ENCODE measurements at places on chromosomes 1 and 21.

DNA sequence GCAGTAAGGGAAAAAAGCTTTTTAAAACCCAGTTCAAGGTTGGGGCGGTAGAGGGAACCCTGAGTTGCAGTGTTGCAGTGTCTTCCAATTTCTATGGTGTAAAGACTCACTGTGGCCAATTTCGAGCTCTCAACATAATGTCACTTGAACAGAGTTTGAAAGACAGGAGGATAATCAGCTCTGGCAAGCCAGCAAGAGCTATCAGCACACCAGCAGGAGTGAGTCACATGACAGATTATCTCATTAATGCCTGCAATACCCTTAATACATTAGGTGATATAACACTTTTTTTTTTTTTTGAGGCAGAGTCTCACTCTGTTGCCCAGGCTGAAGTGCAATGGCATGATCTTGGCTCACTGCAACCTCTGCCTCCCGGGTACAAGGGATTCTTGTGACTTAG, 22.8 kb downstream of the SLC9C2 start:
- no peak for DNase-seq

DNA sequence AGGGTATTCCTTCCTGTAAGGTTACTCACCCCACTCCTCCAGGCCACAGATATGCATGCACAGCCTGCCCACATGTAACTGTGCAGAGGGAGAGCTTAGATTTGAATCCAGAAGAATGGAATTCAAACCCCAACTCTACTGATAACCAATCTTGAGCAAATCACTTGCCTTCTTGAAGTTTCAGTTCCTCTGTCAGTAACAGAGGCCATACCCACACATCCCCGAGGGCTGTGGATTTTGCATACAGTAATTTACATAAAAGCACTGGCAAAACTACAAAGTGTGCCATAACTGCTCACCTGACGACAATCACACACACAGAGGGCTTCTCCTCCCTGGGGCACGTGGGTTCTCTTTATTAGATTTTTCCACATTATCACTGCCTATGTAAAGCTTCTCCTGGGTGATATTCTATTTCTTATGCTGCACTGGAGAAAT, 18.6 kb downstream of the CD247 start:
- no peak for DNase-seq

DNA sequence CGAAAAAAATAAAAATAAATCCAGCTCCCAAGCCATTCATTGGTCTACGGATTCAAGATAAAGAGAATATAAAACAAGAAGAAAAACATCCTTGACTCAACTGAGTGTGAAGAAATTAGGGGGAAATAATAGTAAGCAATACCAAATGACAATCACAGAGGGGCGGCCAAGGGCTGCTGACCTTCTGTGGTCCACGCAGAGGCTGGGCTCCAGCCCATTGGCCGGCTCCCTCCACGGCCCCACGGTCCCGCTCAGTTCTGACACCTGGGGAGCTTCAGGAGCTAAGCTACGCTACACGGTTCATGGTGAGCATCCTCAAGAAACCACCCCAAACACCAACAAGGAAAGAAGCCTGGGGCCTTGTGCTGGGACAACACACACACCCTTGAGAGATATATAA, 400 bp upstream of the KRTAP10-12 start:
- no peak for DNase-seq

DNA sequence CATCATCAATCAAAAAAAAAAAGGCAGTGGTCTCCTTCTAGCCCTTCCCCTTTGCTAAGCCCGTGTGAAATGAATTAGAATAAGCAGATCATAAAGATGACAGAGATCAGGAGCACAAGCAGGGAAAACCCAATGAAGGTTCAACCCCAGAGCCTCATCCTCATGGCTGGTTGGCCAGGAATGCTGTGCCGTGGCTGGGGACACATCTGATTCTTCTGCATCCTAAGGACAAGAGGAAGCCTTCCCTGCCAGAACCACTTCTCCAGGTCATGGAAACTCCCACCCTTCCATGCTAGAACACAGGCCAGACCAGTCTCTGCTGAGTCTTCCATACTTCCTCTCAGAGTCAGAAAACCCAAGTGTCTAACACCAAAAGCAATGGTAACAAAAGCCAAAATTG, 81.1 kb downstream of the CSMD2 start:
- DNase-seq: no peak

DNA sequence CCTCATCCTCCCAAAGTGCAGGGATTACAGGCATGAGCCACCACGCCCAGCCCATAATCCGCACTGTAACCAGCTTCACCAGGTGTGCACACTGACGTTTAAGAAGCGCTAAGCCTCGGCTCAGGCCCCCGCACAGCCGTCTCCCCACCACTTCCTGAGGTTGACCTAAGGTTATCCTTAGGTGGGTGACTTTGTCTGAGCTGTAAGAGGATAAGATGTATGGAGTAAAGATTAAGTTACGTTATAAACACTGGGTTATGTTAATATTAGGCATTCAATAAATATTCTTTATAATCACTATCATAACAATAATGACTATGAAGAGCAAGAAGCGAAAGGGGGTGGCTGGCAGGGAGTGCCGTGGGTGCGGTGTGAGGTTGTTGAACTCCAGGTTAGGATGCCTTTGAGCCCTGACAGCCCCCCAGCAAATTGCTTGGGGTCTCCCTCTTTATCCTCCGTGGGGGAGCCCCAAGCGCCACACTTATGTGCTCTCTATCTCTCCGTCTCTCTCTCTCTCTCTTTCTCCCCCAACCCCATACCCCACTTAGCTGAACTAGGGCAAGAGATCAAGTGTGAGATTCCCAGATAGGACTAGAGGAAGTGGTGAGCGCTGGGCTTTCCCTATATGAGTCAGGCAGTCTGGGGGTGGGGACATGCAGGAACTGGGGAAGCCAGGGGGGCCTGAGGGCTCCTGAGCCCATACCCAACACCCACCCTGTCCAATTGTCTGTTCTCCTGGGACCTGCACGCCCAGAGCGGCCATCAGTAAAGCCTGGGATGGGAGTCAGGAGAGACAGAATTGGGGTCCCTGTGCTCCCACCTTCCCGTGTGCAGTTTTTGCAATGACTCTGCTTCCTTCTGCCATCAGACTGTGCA, 7.6 kb downstream of the EFHD2 start:
- DNase-seq: peak; percentile 72

DNA sequence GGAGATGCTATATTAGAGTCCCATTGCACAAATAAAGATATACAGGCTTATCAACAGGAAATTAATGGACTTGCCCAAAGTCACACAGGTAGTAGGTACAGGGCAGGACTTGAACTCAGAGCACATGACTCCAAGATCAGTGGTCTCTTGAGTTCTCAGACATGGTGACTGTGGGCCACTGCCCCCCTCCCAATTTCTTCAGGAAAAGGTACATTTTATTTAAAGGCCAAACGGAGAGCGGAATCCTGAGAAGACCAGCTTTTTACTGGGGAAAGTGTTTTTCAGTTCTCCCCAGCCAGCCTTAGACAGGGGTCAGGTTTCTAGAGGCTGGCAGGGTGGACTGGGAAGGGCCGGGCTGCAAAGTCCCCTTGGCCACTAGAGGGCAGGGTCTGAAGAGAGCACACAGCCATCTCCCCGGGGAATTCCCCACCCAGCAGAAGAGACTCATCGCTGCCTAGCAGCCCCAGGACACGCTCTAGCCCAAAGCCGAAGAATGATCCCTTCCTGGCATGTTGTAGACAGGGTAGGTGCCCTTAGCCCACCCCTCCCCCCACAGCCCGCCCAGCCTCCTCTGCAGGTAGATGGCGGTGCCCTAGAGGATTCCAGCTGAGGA, 29.7 kb downstream of the ACP6 start:
- peak; percentile 58 for DNase-seq

GRCh38 chr1:81186261-81186660, 614.5 kb upstream of the ADGRL2 start:
- no peak for DNase-seq

DNA sequence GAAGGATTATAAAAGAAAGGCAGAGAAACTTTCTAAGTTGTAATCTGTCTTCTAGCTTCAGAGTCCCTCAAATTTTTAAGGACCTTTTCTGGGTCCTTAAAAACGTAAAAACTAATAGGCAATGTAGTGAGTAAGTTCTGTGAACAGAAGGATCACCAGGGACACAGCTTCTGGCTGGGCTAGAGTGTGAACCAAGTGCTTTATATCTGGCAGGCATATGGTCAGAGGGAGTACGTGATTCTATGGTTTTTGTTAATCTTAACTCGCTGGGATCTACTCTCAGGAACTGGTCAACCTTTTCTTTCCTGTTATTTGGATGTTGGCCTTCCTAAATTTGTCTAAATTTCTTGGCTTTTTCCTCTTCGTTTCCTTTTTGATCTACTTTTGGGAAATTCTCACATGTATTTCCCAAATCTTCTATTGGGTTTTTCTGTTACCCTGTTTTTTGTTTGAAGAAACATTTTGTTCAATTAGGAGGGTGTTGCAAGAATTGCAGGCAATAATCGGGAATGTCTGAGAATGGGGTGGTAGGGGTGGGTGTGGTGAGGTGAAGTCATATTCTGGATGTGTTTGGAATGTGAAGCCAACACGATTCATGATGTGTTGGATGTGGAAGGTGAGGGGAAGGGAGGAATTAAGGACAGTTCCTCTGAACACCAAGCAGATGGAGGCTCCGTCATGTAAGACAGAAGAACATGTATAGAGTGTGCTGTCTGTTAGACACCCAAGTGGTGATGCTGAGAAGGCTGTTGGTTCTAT, 193.2 kb downstream of the FMN2 start:
- no peak for DNase-seq

DNA sequence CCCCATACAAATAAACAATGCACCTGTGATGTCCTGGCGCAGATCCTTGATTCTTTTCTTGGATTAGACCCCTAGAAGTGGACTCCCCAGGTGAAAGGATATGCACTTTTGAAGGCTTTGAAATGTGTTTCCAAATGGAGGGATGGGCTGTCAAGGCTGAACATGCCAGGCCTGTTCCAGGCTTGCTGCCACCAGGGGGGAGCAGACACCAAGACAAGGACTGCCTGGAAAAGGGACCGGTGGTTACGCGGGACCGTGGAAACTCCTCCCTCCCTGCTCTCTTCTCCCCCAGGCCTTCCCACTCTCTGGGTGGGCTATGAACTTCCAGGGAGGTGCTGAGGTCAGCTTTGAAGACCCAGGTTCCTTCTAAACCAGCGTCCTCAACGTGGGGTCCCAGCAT, 12.7 kb downstream of the C1QB start:
- no peak for DNase-seq

- no peak for DNase-seq
Measured at GRCh38 chr1:202085682-202086373, 36.9 kb upstream of the GPR37L1 start.

DNA sequence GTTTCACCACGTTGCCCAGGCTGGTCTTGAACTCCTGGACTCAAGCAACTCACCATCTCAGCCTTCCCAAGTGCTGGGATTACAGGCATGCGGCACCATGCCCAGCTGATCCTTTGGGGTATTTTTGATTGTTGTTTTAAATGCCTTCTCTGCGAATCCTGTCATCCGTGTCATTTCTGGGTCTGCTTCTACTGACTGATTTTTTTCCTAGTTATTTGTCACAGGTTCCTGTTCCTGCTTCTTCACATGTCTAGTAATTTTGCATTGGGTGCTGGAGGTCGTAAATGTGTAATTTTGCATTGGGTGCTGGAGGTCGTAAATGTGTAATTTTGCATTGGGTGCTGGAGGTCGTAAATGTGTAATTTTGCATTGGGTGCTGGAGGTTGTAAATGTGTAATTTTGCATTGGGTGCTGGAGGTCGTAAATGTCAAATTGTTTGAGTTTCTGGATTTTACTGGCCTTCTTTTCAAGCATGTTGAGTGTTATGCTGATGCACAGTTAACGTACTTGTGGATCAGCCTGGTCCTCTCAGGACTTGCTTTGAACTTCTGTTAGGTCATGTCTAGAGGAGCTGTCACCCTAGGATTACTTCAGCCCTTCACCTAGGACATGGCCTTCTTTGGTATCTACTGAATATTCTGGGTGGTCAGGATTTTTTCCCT, 4.1 kb upstream of the ARHGEF16 start:
- no peak for DNase-seq

DNA sequence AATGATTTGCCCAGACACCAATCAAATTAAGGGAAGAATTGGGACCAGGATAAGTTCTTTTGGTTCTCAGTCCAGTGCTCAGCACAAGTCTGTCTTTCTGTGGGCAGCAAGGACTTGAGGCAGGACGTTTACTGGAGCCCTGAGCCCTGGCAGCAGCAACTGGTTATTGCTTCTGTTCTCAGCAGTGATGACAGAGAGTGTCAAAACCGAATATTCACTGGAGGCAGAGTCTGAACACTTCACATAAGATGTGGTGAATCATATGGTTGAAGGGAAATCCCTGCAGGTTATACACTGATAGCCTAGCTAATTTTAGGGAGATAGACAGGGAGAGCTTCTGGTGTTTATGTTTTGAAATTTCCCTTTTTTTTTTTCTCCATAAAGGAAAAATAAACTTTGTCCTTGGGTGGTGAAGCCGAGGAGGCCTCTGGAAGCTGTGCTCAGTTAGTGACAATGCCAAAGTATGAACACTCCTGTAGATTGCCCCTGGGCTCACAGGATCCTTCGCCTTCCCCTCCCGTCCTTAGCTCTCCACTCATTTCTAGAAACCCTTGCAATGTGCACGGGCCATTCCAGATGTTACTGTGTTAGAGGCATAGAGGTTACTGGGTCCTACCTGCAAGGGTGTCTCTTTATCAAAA, 26.3 kb upstream of the TSPAN2 start:
- no peak for DNase-seq

- no peak for DNase-seq
Measured at GRCh38 chr1:236530286-236530685, 6.5 kb downstream of the LGALS8 start.

GRCh38 chr1:2290171-2290578, 62.1 kb downstream of the SKI start:
- no peak for DNase-seq

- DNase-seq: no peak
Measured at GRCh38 chr21:41570791-41571355, 62.9 kb upstream of the TMPRSS2 start.

GRCh38 chr21:30044447-30045064, 104.8 kb upstream of the GRIK1 start:
- no peak for DNase-seq
